ENCODE measurements at places on chromosomes 2 and 18. TPM values are rescaled to one million over a fixed set of nuclear protein-coding genes. Genes with fewer than 3 reads are reported as not detected.

- no peaks in the 10 kb centered on the region for H3K4me1 ChIP-seq
- no peaks in the 10 kb centered on the region for H3K36me3 ChIP-seq
- DNase-seq, result no peak
- H3K4me3 ChIP-seq, result no peak overlapping the region
- no peaks in the 10 kb centered on the region for H3K27me3 ChIP-seq
- H3K27ac ChIP-seq, result no peak overlapping the region
Measured at GRCh38 chr2:149399934-149400615, 69.7 kb downstream of the LYPD6 start.

DNA sequence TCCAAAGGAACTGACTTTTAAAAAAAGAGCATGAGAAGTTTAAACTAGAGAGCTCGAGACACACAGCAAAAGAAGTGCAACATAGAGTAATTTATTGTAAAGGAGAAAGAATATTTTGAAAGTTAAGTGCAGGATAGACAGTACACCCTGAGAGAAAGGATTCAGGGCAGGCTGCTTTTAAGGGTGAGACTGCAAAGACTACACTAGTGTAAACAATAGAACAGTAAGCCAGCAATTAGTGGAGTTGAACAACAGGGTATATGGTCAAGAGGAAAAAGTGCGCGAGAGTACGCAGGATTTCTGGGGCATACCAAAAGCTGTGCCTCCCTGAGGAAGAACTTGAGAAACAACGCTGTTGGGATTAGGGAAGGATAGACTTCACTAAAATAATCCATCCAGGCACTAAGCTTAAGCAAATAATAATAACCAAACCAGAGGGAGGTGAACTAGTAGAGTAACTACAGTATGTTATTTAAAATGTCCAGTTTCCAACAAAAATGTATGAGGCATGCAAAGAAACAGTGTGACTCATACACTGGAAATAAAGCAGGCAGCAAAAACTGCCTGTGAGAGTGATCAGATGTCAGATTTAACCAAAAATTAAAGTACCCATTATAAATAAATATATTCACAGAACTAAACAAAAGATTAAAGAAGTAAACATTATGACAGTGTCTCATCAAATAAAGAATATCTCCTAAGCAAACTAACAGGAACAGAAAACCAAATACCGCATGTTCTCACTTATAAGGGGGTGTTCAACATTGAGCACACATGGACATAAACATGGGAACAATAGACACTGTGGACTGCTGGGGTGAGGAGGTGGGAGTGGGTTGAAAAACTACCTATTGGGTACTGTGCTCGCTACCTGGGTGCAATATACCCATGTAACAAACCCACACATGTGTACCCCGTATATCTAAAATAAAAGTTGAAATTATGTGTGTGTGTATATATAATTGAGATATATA, 40.5 kb upstream of the EMILIN2 start:
- DNase-seq, result no peak
- H3K27me3 ChIP-seq, result no peaks in the 10 kb centered on the region
- no peaks in the 10 kb centered on the region for H3K36me3 ChIP-seq
- H3K27ac ChIP-seq, result no peak overlapping the region
- H3K4me3 ChIP-seq, result no peak overlapping the region

ERBB4 gene
- total RNA-seq, result 0.27 TPM

GAREM1 gene
- 22.5 TPM for total RNA-seq

HDHD2 gene
- 63.3 TPM for total RNA-seq

Data from transverse colon (tissue), 4 donors.